ENCODE measurements at places on chromosomes 7 and 10.

DNA sequence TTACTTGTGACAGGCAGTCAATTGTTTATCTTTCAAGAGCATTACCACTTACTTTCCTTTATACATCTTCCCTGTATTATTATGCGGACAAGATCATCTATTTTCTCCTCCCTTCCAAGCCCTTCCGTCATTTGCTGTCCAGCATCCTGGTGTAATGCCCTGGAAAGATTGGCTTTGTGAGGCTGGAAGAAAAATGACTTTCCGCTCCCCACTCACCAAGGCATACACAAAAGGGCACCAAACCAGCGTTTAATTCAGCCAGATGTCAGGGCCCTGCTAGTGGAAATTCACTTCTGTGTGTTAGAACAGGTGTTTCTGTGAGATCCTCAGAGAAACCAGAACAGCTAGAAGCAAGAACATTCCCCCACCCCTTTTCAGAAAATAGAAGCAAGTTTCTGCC is 128.1 kb upstream of the NANOS1 start:
- DNase-seq: no peak

GRCh38 chr7:134108802-134109201 is 18.3 kb upstream of the LRGUK start:
- DNase-seq: no peak

GRCh38 chr7:139851770-139852481 is 22.9 kb downstream of the TBXAS1 start:
- no peak for DNase-seq

DNA sequence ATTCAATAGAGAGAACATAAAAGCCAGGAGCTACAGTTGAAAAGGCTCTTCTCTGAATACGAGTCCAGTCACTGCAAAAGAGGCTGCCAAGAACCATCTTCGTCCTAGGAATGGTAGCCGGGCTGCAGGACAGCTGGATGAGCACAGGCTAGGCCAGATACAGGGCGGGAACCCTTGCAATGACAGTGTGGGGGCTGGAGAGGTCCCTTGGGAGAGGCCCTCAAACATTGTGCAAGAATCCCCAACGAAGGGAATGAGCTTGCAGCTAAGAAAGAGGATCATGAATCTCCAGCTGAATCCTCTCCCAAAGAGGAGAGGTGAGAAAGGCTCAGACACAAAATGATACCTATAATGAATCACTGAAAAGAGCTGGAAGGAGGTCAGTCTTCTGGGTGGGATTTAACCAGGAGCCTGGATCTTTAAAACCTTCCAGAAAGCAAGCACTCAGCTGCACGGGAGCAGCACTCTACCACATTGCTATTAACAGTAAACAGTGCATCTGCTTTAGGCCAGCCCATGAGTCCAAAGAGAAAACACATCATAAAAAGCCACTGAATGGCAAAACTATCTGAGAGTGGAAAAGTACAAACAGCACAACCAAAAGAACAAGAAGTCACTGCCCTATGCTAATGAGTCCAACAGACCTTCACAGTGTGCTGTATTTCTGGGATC is 287.9 kb downstream of the TNS3 start:
- DNase-seq: no peak

DNA sequence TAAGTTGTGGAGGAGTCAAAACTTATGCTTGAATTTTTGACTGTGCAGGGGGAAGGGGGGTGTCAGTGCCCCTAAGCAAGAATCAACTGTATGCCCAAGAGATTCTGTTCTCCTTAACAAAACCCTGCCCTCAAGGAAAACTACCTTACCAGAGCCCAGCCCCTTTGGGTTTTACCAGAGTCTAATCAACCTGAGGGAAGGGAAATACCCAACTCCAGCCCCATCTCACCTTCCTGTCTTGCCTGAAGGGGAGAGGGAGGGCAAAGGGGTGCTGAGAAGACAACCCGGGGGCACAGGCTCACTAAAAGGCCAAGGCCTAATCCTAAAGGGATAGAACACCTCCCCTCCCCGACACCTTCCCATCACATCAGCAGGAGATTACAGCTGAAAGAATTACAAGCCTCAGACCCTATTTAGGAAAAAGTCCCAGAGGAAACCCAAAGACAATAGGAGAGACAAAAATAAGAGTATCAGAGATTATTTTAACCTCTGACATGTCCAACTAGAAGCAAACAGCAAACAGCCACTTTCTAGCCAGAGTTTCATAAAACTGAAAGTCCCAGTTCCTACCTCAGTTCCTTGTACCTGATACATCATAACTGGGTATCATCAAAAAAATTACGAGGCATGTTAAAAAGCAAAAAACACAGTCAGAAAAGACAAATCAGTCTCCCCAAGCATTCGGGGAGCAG is 26.8 kb upstream of the C7orf33 start:
- no peak for DNase-seq

- DNase-seq: no peak
These were observed 8.4 kb downstream of the OLAH start for GRCh38 chr10:15052121-15052520.

- DNase-seq: no peak
These were observed 97.5 kb upstream of the PRSS58 start for GRCh38 chr7:142355328-142355727.

GRCh38 chr10:119526621-119527592 is 15.6 kb downstream of the RGS10 start:
- DNase-seq: no peak

DNA sequence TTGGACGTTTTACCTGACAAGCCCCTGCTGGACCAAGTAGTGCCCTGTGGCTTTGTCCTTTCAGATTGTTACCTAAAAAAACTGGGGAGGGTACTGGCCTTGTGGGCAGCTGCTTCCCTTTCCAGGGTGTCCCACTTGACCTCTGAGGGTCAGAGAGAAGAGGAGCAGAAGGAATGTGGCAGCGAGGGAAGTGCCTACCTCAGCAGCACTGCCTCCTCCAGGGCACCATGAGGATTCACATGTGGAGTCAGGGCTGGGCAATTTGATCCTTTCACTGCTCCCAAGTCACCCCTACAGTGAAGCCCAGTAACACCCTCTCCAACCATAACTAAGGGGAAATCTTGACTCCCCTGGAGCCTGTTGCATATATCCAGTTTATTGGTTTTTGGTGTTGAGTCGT is 64.6 kb downstream of the ITGB1 start:
- DNase-seq: no peak

- no peak for DNase-seq
These were observed 263.6 kb upstream of the ZMIZ1 start for GRCh38 chr10:78805176-78805575.

- no peak for DNase-seq
These were observed 117.1 kb upstream of the MKLN1 start for GRCh38 chr7:131210618-131211017.

- no peak for DNase-seq
These were observed 1.3 kb downstream of the TFR2 start for GRCh38 chr7:100639995-100640516.

DNA sequence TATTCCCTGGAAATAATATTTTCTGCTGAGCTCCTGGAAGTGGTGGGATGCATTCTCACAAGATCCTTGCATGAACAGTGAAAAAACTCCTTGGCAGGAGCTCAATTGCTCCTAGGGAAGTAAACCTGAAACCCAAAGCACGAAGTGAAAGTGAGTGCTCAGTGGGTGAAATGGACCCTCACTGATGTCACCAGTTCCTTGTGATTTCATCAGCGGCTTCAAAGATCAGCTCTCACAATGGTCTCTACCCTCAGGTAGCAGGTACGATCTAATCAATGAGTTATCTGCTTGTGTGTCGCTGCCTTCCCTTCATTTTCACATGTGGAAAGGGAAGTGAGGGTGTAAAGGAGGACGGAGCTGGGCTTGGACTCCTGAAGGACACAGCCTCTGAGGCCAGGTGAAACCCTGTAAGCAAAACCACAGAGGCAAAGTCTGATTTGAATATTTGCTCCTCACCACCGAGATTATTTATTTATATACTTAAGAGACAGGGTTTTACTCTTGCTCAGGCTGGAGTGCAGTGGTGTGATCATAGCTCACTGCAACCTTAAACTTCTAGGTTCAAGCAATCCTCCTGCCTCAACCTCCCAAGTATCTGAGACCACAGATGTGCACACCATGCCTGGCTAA is 255.4 kb upstream of the LYZL1 start:
- DNase-seq: no peak

GRCh38 chr10:17046989-17047388 is 82.6 kb downstream of the CUBN start:
- no peak for DNase-seq

DNA sequence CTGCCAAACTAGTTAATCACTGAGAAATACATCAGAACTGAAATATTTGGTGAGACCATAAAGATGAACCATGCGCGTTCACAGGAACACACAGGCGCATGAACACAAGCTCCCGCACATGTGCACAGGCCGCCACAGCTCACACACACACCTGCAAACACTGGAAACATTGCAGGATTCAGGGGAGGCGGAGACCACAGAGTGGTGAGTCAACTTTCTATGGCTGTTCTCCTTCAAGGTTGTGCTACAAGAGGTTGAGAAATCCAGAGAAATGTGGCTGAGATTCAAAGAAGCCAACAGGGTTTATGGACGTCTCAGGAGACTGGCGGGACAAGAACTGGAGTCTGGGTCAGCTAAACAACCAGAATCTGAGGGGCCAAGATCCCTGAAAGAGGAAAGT is 17.8 kb downstream of the ESYT2 start:
- no peak for DNase-seq

GRCh38 chr7:97390915-97391593 is 273.6 kb downstream of the SDHAF3 start:
- no peak for DNase-seq

DNA sequence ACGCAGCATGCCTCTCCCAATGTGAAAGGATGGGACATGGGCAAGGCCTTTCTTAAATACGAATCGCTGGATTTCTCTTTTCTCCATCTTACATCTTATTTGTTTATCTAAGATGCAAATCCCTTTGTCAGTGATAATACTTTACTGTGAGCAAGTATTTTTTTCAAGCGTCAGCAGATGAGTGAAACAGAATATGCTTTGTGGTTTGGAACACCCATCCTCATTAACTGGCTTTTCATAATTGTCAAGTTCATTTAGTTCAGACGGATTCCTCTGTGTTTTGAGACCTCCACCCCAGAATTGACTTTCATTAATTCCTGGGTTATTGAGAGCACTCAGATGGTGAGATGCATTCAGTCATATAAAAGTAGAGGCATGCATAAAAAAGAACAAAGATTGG is 149.8 kb downstream of the NSUN6 start:
- no peak for DNase-seq

- no peak for DNase-seq
These were observed 165.9 kb upstream of the NAMPT start for GRCh38 chr7:106450716-106451115.

DNA sequence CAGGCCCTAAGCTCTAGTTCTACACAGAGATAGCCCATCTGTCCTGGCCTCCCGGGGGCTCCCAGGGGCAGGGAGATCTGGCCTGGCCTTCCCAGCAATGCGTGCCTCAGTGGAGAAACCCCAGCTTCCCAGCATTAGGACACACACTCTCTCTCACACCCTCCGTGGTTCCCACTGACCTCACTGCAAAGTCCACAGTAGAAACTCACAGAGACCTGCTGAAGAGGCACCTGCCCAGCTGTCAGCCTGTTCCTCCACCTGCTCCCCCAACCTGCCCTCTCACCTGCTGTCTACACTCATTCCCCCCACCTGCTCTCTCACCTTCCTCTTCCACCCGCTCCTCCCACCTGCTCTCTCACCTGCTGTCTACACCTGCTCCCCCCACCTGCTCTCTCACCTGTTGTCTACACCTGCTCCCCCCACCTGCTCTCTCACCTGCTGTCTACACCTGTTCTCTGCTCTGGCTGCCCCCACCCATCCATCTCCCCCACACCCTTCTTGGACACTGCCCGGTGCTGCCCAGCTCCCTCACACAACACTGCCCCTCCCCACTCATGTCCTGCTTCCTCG is 21.1 kb upstream of the PFKP start:
- DNase-seq: no peak

DNA sequence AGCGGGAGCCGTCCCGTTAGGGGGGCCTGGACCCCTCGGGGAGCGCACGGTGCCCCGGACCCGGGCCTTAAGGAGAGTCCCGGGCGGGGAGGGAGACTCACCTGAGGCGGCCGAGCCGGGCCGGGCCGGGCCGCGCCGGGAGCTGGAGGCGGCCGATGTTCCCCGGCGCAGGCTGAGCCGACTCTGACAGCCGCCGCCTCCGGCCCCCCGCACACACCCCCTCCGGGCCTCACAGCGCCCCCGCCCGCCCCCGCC is at the start of gene ACHE:
TSS of gene ACHE (minus strand) at position 188 of the 255 bp plus-strand sequence. CDS start 1,656 bp downstream, outside the sequence.
- DNase-seq: no peak

GRCh38 chr7:92244808-92245486 is 767 bp downstream of the KRIT1 start:
- no peak for DNase-seq

DNA sequence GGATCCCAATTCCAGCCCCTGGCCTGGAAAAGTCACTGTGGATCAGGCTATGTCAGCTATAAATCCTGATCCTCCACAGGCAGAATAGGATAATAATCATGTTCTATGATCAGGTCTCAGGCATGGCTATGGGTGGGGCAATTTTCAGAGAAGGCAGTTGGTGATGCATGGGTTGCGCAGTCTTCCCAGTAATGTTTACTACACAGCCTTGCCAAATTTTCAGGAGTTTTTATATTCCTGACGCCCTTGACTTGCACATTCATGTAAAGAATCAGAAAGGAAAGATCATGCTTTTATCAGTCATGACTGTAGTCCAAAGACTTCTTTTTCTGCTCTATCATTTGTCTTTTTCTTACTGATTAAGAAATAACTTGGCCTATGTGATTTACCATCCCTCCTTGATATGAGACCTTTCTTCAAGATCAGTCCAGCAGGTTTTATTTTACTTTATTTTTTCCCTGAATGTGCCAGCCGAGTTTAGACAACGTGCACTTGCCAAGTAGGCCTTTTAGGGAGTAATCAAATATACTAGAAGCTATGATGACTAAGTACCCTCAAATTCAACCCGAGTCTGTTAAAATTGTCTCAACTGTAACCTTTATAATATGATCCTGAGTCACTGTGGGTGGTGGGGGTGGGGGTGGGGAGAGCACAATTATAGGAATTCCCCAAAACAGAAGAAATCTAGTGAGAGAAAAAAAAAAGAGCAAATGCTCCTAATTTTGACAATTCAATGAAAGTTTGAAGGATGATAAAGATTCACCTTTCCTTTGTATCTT is 31.9 kb downstream of the ARL4A start:
- DNase-seq: no peak

GRCh38 chr10:110893559-110894179 is 21.9 kb downstream of the PDCD4 start:
- DNase-seq: no peak

Measured in activated T-helper 2 cell treated with anti-CD3 and anti-CD28 coated beads, Interferon-gamma antibody, Interleukin-2, Interleukin-4, amounts not matched to agents 10 μg/mL and 5 μg/mL and 100 μg/mL, durations not matched to agents 14 hours and 24 hours and 36 hours (primary cell).